Thyroid gland (tissue), 4 donors: ENCODE measurements at places on chromosomes 5 and 9.

DNA sequence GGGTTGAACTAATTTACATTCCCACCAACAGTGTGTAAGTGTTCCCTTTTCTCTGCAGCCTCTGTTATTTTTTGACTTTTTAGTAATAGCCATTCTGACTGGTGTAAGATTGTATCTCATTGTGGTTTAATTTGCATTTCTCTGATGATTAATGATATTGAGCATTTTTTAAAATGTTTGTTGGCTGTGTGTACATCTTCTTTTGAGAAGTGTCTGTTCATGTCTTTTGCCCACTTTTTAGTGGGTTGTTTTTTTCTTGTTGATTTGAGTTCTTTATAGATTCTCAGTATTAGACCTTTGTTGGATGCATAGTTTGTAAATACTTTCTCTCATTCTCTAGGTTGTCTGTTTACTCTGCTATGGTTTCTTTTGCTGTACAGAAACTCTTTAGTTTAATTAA lies 101.6 kb downstream of the NIPBL start:
- no peak for DNase-seq

DNA sequence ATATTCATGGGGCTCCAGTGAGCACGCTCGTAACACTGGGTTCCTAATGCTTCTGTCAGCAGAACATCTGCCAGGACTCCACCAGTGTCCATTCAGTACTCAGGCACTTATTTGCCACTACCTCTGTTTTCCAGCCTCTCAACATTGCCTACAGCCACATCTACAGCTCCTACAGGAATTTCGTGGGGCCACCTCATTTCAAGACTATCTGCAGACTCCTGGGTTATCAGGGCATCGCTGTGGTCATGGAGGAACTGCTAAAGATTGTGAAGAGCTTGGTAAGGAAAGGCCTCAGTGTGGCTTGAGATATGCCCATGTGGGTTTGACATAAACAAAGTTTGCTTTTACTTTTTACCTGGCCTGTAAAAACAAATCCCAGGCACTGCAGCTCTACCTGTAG lies 92.9 kb downstream of the CYFIP2 start:
- DNase-seq = no peak

- DNase-seq = no peak
Observed at GRCh38 chr9:114954956-114955582, 24.7 kb upstream of the TNFSF8 start.

GRCh38 chr5:159184858-159185381 lies 24.4 kb downstream of the RNF145 start:
- DNase-seq = peak; percentile 16

DNA sequence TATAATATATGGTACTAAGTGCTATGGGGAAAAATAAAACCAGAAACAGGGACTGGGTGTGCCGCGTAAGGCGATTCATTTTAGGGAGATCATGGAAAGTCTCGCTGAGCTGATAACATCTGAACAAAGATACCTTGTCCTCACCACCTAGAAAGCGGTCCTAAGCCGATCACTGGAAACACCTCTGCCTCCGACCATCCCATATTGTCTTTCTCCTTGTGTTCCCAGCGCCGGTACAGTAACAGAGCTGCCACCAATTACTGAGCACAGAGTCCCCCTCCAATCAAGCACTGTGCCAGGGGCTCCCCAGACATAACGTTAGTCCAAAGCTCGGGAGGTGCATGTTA lies 704 bp downstream of the CCDC112 start:
- no peak for DNase-seq

DNA sequence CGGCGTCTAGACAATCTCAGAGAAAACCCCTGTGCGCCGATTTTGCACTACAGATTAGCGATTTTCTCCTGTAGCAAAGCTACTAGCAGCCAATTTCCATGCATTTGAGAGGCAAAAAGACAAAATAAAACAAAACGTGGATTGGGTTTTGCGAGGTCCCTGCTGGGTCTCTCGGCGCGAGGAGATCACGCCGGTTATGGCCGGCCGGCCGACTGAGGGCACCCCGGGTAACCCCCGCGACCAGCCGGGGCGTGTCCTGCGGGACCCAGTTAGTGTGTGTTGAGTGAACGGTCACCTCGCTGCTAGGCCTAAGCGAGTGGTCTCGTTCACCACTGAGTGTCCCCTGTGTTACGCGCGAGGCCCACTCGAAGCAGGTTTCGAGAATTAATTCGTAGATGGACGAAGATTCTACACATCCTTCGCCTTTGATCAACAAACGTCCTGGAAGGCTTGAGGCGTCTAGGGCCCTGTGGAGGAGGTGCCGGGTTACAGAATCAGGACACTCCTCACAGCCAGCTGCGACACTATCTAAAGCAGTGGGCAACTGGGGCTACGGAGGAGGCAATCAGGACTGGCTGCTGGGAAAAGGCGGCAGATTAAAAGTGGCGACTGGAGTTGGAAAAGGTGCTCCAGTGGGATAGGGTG lies 764 bp upstream of the VDAC1 start:
- peak; percentile 51 for DNase-seq

- DNase-seq = no peak
Observed at GRCh38 chr5:9507974-9508373, 37.9 kb downstream of the SEMA5A start.

DNA sequence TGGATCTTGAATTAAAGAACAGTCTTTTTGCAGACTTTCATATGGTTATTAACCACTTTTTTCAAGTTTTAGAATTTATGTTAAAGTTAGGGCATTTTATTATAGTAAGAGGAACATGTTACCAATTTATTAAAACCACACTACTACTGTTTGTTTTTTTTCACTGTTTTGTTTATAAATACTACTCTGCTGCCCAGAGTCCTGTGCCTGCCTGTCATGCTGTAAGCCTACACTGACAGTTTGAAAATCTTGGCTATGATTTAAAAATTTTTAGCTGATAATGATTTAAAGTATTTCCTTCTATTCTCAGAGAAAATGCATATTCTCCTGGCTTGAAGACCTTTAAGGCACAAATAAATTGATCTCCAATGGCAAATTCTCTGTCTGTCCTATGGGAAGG lies 128.7 kb downstream of the RPS23 start:
- DNase-seq = no peak

- no peak for DNase-seq
Observed at GRCh38 chr5:53130266-53130665, 20.7 kb upstream of the MOCS2 start.

DNA sequence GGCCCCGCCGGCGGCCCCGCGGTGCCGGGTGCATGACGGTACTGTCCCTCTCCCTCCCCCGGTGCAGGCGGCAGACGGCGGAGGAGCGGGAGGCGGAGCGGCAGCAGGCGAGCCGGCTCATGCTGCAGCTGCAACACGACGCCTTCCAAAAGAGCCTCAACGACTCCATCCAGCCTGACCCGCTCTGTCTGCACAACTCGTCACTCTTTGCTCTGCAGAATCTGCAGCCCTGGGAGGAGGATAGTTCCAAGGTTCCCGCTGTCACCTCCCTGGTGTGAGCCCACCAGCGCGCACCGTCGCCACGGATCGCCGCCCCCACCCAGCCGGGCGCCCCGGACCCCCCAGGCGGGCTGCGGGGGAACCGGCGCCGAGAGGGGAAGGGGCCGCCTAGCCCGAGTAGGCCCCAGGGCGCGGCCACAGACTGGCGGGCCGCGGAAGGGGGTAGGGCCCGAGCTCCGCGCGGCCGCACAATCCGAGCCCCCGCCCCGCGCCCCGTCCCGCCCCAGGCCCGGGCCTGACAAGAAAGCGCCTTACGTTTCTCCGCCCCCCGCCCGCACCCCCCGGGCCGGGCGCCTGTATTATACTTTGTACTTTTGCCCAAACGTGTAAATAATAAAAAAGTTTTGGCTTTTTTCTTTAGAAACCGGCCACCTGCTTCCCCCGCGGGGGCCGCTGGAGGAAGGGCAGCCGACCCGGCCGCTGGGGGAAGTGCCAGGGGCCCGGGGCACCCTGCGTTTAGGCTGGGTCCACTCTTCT lies 2.5 kb downstream of the TLX3 start:
- DNase-seq = peak; percentile 12

GRCh38 chr5:18159331-18159730 lies 525.1 kb downstream of the TAF11L14 start:
- DNase-seq = no peak

DNA sequence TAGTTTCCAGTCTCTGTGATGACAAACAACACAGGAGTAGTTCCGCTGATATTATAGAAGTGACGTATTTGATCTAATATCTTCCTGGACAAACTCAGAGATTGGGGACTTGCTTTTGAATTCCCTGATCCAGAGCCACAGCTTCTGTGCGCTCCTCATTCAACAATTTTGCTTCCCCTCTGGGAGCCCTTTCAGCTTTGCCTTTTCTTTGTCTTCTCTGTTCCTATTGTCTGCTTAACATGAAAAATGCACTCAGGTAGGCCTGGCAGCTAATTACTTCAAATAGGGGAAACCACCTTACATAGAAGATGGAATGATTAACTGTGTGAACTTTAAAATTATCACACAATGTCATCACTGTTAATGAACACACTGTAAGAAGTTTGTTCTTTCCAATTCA lies 192.9 kb downstream of the EPB41L4A start:
- no peak for DNase-seq

GRCh38 chr5:66344544-66344943 lies 200.4 kb downstream of the SREK1 start:
- no peak for DNase-seq

DNA sequence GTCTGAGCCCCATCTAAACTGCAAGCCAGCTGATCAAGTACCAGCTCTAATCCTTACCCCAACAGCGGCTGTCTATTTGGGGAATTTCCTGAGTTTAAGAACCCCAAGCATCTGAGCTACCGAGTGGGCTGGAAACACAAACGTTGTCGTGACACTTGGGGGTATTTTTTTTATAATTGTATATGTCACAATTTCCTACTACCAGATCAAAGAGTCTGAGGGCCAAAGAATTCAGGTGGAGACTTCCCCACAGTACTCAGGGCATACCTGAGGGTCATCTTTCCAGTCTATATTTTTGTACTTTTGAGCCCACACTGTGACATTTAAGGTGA lies 42.8 kb downstream of the PTTG1 start:
- DNase-seq = no peak

GRCh38 chr5:108046955-108047670 lies 334.8 kb downstream of the FBXL17 start:
- no peak for DNase-seq

GRCh38 chr5:126066836-126067235 lies 356.4 kb upstream of the GRAMD2B start:
- DNase-seq = no peak

GRCh38 chr5:72695659-72696058 lies 120.8 kb upstream of the TNPO1 start:
- DNase-seq = no peak

GRCh38 chr9:14533867-14534640 lies 159.2 kb downstream of the ZDHHC21 start:
- DNase-seq = no peak

GRCh38 chr5:72605632-72606031 lies 98.4 kb upstream of the ZNF366 start:
- DNase-seq = no peak

- no peak for DNase-seq
Observed at GRCh38 chr9:16879416-16879815, 8.9 kb upstream of the BNC2 start.

GRCh38 chr9:130237763-130238524 lies 27.6 kb upstream of the HMCN2 start:
- DNase-seq = peak; percentile 95

DNA sequence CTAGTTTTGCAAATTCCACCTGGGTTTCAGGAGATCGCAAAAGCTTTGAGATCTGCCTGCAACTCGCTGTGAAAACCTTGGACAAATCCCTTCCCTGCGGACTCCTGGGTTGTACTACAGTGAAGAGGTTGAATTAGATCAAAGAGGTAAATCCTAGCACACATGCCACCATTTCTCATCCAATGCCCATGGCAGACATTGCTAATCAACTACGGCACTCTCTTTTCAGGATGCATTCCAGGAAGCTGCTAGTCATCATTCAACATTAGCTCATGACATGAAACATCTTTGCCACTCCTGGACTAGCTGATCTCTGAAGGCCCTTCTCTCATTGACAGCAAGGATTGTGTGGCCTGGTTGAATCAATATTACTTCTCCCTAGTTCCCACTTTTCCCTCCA lies 46.1 kb downstream of the PCDH1 start:
- no peak for DNase-seq

DNA sequence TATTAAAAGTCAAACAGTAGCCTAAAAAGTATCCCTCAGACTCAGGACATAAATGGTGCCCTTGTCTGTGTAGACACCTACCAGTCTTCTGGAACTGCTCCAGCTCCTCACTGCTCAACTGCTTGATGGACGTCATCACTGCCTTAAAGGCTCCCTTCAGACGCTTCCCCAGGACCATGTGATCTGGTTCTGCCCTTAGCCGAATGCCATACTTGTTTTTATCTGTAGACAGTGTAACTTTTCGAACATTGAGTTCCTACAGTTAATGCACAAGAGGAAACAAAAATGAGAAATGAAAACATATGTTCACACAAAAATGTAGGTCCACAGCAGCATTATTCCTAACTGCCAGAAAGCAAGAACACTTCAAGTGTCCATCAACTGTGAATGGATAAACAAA lies 46.2 kb downstream of the IARS1 start:
- no peak for DNase-seq

GRCh38 chr9:127530206-127530941 lies 79.1 kb downstream of the LRSAM1 start:
- no peak for DNase-seq
